Activated naive CD8-positive, alpha-beta T cell treated with anti-CD3 and anti-CD28 coated beads for 36 hours (primary cell): ENCODE measurements at places on chromosomes 6 and 20.
A peak's percentile ranks its signal among the peaks of the same experiment; 100 is the strongest.

DNA sequence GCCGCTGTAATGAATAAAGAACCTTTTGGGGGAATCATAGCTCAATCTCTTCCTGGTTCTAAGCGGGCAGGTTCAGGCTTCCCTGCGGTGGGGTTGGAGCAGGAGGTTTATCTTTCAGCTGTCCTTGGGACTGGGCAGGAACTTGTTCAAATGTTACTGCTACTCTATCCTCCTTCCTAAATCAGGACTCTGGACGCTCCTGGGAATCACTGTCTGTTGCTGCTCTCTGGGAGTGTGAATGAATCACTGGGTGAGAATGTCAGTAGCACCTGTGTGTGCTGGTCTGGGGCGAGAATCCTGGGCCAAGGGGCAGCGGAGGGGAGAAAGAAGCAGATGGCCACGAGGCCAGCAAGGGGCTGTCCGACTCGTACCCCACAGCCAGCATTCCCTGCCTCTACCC lies 65.4 kb upstream of the ZNFX1 start:
- no peak for DNase-seq

DNA sequence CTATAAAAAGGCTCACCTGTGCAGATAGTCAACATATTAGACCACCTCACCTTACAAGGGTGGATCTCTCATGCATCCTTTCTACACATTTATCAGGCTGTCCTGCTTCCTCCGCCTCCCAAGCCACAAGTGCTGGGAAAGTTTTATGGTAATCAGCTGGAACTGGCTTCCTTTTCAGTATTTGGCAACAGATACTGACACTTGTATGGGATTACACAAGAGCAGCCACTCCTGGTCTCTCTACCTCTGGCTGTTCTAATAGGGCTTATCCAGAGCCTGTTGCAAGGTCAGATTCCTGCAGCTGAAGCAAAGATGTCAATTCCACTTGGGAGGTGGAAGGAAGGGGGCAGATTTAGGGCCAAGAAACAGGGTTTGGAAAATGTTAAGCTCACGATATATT lies 503 bp upstream of the GPLD1 start:
- no peak for DNase-seq

GRCh38 chr6:127520066-127520465 lies 931 bp upstream of the MTCL3 start:
- DNase-seq: no peak

- no peak for DNase-seq
These were observed 84.7 kb upstream of the SCP2D1 start for GRCh38 chr20:18728870-18729224.

DNA sequence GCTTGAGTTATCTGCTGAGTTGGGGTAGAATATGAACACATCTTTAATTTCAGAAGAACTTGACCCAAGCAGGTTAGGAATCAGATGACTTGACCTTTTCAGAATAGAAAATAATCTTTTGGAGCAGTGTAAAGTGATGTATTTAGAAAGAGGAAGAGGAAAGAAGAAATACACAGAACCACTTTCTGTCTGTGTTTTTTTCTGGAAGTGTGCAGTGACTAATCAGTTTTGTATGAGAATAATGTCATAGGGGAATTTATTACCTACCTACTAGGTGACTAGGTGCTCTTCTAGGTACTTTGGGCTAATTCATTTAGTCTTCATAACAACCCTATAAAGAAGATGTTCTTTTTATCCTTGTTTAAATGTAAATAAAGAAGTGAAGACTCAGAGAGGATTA lies 3.0 kb downstream of the PPP1R14C start:
- DNase-seq: no peak

- DNase-seq: no peak
These were observed 77.8 kb downstream of the PLCB4 start for GRCh38 chr20:9146649-9147048.

GRCh38 chr6:130708338-130708737 lies 118.9 kb upstream of the SMLR1 start:
- no peak for DNase-seq

GRCh38 chr6:127634178-127634577 lies 57.2 kb downstream of the C6orf58 start:
- no peak for DNase-seq

DNA sequence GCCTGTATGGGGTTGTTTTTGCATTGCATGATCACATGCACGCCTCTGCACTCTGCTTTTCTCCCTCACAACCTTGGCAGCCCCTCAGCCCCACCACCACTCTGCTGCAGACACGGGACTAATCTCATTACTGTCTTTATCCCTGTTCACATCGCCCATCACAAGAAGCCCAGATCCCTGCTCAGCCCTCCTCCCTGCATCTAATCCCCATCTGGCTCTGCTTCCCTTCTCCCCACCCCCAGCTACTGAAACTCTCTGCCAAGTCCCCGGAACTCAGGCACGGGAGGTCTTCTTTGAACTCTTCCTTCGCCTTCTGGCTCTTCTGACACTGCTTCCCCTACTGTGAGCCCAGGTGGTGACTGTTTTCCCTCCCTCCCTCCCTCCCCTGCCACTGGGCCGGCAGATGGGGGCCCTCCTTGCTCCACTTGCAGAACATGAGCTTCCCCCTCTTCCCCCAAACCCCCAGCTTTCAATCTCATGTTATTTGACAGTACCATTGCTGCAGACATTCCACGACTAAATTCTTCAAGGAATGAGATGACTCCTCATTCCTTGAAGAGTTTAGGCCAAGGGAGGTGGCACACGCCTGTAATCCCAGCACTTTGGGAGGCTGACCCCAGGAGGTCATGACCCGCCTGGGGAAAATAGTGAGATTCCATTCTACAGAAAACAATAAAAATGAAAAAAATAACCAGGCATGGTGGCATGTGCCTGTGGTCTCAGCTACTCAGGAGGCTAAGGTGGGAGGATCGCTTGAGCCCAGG lies 21.9 kb upstream of the TULP1 start:
- no peak for DNase-seq

- DNase-seq: no peak
These were observed 443.8 kb downstream of the KIF16B start for GRCh38 chr20:16129411-16129810.

GRCh38 chr6:157089851-157090250 lies 233.5 kb downstream of the TMEM242 start:
- no peak for DNase-seq

- DNase-seq: no peak
These were observed 1262.5 kb upstream of the CITED2 start for GRCh38 chr6:140636908-140637402.

- no peak for DNase-seq
These were observed 476.9 kb downstream of the KHDRBS2 start for GRCh38 chr6:61809004-61809595.

GRCh38 chr20:9068841-9069663 lies at the start of gene PLCB4:
PLCB4 (plus strand) TSS chr20:9069087; CDS start chr20:9307815, 238,728 bp downstream.
- DNase-seq: no peak

DNA sequence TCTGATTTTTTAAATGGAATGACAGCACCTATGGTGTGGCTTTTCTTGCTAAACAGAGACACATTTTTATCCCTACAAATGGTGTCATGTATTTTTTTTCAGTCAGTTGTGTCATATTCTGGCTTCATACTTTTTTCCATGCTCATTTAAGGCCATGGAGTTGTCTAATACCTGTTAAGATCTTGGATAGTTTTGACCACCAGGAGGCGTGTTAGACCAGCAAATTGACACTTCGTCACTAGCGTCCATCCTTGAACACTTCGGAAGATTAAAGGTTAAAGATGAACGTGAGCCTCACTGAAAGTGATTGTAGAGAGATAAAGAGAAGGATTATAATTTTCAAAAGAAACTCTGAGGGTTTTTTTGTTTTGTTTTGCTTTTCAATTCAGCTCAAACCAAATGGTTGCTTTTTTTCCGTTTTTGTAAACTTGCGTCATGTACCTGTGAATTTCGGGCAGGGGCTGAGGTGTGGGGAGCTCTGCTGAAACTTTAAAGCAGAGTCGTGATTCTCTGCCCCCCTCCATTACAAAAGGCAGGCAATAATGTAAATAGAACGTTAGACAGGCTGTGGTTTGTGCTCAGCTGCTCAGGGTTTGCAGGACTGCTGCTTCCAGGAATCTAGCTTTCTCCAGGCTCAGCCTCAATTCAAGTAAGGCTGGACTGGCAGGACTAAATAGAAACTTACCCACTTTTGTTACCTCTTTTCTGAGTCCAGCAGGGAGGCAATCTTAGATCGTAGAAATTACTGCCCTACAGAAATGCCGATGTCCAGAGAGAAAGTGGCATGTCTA lies 245.1 kb downstream of the FOXA2 start:
- peak; percentile 17 for DNase-seq

GRCh38 chr6:13908955-13909381 lies 15.8 kb upstream of the RNF182 start:
- peak; percentile 14 for DNase-seq

GRCh38 chr6:144953552-144954240 lies 668.6 kb downstream of the UTRN start:
- DNase-seq: no peak

GRCh38 chr20:25187635-25188034 lies 7.9 kb upstream of the ENTPD6 start:
- DNase-seq: no peak

GRCh38 chr6:123909989-123910388 lies 106.3 kb downstream of the NKAIN2 start:
- DNase-seq: no peak

DNA sequence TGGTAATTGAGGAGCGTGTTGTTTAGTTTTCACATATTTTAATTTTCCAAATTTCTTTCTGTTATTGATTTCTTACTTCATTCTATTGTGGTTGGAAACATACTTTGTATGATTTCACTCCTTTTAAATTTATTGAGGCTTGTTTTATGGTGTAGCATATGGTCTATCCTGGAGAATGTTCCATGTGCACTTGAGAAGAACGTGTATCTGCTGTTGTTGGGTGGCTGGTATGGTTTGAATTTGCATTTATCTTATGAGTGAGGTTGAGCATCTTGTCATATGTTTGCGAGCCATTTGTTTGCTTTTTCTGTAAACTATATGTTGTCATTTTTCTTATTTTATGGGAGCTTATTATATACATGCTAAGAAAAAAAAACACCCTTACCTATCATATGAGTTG lies 26.5 kb downstream of the SRC start:
- no peak for DNase-seq
